ENCODE measurements at places on chromosomes 2 and 18.
A peak's percentile ranks its signal among the peaks of the same experiment; 100 is the strongest.

DNA sequence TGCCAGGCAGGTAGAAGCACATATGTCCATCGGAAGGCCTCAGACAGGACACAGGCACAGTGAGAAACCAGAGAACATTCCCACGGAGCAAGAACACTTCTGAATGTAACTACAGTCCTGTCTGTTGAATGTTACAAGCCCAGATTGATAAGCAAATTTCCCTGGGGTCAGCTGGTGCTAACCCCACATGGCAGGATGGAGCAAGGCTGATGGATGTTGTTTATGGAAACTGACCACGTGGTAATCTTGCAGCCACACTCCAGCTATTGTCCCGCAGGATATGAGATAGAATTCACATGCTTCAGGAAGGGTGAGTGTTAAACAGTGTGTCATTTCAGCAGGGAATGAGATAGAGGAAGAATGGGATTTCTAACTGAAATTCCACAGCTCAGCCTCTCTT is 138.8 kb upstream of the COPS8 start:
- peak; percentile 13 for DNase-seq

- no peak for DNase-seq
Measured at GRCh38 chr18:41226911-41227310, 728.1 kb upstream of the PIK3C3 start.

DNA sequence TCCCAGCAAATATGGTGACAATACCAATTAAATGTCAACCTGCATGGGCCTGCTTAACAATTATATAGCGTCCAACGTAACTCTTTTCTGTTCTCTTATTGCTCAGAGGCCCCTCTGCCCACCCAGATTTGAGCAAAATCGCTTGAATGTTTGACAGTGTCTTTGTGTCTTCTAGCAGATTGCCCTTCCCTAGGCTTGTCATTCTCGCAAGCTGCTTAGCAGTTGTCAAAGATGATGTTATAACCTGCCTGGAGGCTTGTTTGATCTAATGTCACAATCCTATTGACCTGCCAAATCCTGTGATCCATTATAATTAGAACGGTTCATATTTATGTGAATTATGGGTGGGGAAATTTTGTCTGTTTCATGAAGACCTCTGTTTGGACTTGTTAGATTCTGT is 108.8 kb downstream of the FARSB start:
- DNase-seq: no peak

DNA sequence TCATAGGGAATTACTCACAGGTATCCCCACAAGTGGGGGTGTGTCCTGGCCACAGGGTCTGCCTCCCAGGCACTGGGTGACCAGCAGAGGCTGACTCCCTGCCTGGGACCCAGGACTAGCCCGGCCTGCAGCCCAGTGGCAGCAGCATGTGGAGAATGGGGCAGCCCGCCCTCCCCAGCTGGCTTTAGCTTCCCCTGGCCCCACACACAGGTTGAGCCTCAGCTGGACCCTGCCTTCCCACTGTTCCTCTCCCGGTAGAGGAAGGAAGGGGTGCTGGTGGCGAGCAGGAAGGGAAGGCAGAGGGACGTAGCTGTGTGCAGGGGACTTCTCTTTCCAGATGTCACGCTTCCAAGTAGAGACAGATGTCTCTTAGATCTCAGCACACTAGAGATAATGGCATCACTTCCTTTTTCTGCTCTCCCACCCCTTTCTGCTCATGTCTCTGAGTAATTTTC is 51.4 kb downstream of the EMILIN2 start:
- peak; percentile 61 for DNase-seq

DNA sequence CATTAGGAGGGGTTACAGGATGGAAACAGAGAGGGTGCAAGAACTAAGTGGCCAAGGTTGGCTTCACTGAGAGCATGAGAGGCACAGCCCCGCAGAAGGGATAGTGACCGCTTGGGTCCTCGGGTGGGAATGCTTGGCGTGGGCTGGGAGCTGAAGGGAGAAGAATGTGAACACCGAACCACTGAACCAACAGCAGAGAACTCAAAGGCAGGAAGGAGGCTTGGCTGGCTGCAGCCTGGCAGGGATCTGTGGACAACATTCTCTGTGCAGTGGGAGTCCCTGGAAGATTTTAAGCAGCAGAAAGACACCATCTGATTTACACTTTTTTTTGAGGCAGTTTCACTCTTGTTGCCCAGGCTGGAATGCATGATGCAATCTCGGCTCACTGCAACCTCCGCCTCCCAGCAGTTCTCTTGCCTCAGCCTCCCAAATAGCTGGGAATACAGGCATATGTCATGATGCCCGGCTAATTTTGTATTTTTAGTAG is 33.9 kb downstream of the SOWAHC start:
- DNase-seq: no peak

- DNase-seq: peak; percentile 50
Measured at GRCh38 chr18:1296237-1296636, 391.6 kb downstream of the ADCYAP1 start.

DNA sequence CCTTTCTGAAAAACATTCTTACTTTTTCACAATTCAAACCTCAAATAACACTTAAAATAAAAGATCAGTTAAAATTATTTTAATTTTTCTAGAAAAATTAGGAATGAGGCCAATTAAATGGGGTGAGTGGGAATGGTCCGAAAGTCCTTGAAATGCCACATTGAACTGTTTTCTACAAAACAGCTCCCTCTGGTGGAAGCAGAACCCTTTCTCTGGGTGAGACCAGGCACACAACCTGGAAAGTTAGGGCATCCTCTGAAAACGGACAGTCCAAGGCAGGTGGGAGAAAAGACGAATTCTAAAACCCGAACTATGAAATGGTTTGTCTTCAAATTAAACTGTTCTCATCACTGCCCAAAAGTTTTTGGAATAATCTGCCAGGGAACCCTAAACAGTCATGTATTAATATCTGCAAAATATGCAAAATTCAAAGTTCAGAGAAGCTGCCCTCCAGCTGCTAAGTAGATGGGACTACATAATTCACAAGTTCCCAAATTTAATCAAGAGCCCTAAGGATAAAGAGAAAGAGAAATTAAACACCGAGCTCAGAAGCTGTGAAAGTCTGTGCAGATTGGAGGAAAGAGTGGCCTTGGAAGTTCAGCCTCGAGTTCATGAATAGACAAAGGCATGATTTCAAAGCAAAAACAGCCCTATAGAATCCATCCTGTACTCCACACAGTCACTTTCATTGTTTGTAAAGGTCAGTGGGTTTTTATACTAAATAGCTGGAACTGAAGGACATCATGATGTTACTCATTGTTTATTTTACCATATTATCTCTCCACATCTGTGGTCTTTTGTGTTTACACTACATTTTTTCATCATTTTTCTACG is 108.3 kb downstream of the PIEZO2 start:
- no peak for DNase-seq

GRCh38 chr2:224959556-224959955 is 82.7 kb downstream of the DOCK10 start:
- DNase-seq: no peak

GRCh38 chr18:45962461-45962860 is 4.7 kb downstream of the EPG5 start:
- DNase-seq: peak; percentile 85

- DNase-seq: peak; percentile 54
Measured at GRCh38 chr2:190986221-190986953, 27.6 kb downstream of the STAT1 start.

DNA sequence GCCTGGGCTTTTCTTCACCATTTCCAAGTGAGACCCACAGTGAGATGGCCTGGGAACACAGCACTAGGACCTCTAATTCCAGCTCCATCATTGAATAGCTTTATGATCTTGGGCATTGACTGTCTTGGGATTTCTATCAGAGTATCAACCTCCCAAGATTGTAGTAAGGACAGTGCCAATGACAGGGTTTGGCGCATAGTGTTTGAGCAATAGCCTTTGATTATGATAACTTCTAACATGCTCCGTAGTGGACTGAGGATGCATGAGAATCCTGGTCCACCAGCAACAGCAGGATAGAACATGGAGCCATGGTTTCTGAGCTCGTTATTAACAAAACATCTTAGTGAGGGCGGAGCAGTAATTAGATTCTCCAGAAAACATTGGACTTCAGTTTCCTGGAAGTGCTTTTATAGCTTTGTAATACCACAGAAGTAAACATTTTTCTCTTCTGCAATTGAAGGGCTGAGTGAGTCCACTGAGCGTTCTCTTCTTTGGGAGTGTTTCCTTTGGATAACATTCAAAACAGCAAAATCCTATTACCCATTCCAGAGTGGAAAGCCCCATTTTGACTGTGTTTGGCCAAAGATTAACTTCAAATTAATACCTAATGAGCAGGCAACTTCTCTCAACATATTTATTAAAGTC is 63.7 kb downstream of the IL1R2 start:
- no peak for DNase-seq

DNA sequence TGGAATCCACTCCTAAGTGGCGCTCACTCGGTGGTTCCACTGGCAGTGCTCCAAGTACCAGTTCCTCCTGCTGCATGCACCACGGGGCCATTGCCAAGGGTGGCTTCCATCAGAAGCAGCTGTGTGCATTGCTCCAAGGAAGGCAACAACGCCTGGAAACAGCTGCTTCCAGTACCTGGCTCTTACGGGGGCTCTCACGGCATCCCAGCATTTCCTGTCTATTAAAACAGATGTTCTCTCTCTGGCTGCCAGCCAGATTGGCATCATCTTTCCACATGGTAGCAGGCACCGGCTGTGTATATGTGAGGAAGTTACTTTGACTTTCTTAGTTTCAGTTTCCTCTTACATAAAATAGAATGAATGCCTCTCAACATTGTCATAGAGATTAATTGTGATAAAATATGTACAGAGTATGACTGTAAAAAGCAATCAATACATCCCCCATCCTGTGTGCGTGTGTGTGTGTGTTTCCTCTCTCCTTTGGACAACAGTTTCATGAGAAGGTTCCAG is 84.9 kb downstream of the CMPK2 start:
- DNase-seq: peak; percentile 47

DNA sequence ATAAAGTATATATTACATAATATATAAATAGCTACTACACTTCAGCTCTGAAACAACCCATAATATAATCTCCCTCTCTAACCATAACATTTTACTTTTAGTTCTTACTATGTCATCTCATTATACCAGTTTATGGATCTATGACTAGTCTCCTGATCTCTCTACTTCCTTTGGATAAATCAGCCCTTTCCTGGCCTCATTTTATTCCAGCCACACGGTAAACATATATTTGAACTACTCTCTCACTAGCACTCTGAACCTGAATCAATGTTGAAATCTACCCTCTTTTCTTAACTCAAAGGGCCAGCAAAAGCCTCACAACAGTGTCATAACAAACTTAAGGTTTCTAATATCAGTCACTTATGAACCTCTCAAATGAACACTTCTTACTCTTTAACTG is 62.6 kb downstream of the BAZ2B start:
- no peak for DNase-seq

DNA sequence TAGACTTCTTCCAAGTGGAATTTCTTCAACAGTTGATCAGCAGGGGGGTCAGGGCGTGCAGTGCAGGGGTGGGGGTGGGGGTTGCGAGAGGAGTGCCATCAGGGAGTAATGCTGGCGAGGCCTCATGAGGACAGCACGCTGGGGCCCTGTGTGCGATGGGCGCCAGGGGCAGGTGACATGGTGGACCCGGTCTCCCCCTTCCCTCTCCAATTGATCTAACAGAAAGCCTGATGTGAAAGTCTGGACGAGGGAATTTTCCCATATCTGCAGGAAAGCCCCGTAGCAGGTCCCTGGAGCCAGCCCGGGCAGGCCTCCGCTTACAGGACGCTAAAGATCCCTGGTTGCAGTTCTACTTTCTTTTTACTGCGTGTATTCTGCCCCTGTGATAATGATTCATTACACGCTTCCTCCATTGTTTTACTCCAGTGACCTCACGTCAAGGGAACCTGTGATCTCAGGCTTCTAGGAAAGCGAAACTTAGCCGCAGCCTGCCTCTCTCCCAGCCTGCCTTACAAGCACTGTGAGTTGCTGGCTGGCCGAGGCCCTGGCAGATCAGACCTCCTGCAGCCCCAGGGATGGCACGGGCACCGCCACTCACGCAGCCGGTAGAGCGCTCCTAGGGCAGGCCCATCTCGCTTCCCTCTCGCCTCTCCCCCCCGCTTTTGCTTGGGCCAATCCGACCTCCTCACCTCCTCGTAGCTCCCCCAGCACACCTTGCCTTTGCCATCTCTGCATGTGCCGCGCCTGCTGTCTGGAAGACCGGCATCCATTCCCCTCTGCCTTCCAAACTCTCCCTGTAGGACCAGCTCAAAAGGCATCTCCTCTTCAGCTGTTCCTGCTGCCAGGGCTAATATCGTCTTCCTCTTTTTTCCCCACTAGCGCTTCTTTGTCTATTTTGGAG is 19.2 kb downstream of the NEURL3 start:
- peak; percentile 66 for DNase-seq

- no peak for DNase-seq
Measured at GRCh38 chr2:165892526-165892925, 61.0 kb downstream of the TTC21B start.

DNA sequence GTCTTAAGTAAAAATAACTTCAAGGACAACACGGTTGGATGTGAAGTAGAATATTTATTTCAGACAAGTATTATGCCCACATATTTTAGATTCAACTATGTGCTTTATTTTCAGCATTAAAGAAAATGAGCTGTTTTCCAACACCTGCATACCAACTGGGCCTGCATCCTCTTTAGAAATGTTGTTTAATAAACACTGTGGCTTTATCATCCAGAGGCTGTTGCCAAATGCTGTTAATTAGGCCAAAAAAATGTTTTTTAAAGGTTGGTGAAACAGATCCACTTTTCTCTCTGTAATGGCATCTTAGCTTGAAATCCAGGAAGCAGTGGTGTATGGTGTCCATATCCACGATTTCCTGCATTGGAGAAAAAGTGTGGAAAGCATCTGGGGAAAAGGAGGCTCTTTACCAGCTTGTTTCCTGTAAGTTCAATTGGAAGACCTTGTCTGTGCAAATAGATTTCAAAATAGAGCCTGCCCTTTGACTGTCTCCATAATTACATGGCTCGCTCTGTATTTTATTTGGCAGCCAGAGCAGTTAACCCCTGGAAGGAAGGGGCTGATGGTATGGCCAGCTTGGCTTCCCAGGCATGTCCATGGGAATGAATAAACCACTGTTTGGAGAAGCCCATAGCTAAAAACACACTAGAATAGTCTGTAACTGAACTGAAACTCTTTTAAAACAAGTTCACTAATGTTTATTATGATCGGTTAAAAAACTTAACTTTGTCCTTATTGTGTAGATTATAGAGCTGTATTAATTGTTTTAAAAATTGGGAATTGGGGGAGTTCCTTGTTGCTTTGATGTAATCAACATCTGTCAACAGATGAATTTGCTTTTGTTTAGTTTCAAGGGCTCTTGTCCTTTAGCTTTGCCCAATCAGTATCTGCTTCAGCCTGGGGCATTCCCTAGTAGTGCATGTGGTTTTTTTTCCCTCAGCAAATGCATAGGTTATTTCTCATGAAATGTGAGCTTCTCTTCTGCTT is 33.0 kb upstream of the DLX1 start:
- DNase-seq: peak; percentile 9

DNA sequence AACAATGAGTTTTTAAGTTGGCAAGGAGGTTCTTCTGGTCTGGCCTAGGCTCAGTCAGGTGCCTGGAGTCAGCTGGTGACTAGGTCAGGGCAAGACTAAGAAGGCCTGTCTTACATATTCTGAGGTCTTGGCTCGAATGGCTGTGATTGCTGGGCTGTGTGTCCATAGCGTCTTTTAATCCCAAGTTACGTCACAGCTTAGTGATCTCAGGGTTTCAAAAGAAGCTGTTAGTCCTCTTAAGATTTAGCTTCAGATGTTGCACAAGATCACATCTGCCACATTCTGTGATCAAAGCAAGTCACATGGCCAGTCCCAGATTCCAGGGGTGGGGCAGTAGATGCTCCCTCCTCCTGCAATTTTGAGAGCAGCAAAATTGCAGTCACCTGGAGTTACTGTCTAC is 61.3 kb downstream of the PKP4 start:
- DNase-seq: no peak

Measured in HT1080 (cell line).